ENCODE measurements at places on chromosomes 12 and 14.

DNA sequence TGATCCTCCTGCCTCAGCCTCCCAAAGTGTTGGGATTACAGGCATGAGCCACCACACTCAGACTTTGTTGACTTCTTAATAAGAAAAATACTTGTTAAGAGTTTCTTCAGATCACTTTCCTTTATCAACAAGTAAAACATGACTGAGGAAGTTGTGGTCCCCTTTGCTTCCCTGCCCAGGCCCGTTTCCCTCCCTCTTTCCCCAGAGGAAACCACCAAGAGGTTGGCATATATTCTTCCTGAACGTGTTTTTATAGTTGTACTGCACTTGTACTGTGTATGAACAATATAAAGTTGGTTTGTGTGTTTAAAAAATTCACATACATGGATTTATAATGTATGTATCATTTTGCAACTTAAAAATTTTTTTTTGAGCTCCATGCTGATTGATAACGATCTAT is 28.4 kb downstream of the PTPN11 start:
- no peak for DNase-seq

DNA sequence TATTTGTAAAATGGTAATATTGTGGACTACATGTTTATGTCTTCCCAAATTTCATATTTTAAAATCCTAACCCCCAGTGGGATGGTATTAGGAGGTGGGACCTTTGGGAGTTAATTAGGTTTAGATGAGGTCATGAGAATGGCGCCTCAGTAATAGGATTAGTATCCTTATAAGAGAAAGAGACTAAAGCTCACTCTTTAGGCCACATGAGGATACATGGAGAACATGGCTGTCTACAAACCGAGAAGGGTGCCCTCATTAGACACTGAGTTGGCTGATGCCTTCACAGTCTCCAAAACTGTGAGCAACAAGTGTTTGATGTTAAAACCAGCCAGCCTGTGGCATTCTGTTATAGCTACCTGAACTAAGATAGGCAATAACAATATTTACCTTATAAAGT is 58.3 kb upstream of the OTOGL start:
- DNase-seq: no peak

DNA sequence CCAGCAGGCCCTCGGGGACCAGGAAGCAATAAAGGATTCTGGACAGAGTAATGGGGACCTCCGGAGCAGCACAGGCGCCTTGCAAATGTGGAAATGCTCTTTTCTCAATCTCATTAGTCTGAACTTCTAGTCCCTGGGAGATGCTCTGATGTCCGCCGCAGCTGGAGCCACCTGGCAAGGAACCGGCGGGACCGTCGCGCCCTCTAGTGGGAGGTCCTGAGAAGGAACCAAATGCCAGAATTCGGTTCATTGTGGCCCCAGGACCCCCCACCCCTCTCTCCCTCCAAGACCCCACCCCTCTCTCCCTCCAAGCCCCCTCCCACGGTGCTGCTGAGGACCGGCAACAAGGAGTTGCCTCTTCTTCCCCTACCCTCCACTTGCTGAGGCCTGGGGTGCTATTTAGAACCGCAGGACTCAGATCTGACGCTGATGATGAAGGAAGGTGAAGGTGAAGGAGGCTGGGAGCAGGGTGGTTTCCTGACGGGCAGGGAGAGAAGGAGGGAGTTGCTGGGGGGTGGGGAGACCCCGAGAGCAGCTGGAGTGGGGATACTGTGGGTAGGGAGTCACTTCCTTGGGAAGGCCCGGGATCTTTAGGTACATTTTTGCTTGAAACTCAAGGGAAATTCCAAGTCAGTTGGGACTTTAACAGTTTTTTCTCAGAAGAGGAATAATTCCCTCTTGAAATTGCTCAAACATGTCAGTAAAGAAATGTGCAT is 42.5 kb downstream of the SMIM41 start:
- DNase-seq: peak; percentile 57

GRCh38 chr14:106094654-106095189 is 568.3 kb downstream of the TMEM121 start:
- DNase-seq: no peak

GRCh38 chr14:100825713-100826331 is at the start of gene MEG3:
MEG3 (plus strand) TSS chr14:100826118.
- peak; percentile 35 for DNase-seq

DNA sequence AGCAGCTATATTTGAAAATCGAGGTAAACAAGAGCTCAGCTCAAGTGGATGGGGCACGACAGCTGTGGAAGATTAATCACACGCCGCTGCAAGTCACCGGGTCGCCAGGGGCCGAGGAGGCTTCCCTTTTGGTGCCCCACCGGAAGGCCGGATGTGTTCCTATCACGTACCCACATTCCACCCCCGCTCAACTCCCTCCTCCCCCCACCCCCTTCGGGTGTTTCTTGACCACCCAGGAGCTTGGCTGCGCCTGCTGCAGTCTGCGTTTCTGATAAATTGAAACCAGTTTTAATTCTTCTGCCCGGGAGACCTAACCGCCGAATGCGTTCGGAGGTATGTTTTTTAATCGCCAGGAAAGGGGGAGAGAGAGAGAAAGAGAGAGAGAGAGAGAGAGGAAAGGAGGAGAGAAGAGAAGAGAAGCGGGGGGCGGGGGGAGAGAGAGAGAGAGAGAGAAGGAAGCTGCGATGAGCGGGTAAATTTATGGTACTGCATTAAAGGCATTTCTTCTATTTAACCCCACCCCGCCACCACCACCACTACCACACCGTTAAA is 1.8 kb downstream of the SLC8A3 start:
- DNase-seq: no peak

GRCh38 chr14:48398675-48399282 is 723.4 kb upstream of the MDGA2 start:
- no peak for DNase-seq

DNA sequence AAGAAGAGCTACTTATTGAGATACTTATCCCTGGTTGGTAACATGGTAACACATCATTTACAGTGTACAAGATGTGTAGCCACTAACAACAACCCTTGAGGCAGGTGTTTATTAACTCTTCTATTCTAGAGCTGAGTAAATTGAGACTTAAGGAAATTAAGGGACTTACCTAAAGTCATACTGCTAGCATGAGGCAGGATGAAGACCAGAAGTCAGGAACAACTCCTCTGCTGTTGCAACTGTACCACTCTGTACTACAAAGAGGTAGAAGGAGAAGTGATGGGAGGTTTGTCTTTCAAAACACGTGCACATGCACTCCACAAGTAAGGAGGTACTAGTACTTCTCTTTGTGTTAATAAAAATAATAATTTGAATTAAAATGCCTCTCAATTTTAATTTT is 79.9 kb downstream of the LLPH start:
- DNase-seq: no peak
